ENCODE measurements at places on chromosomes 3 and 15. TPM values are rescaled to one million over a fixed set of nuclear protein-coding genes. Genes with fewer than 3 reads are reported as not detected.

Gene FAM107A
- 4.5 TPM for total RNA-seq

GRCh38 chr3:141370065-141370533 lies 1.8 kb downstream of the ZBTB38 start:
- no peaks in the 10 kb centered on the region for H3K27me3 ChIP-seq
- H3K4me3 ChIP-seq = peak overlapping the region; percentile 30
- peak overlapping the region; percentile 99 for H3K27ac ChIP-seq
- peaks cover 3% of the 10 kb centered on the region for H3K36me3 ChIP-seq
- no peak for DNase-seq

Gene TMC3
- total RNA-seq = 0.10 TPM

Gene ATG7
- 32.4 TPM for total RNA-seq

Gene MYZAP
- total RNA-seq = 9.9 TPM

GRCh38 chr3:45008117-45008516 lies 18.0 kb upstream of the CLEC3B start:
- H3K36me3 ChIP-seq = peaks cover 51% of the 10 kb centered on the region
- no peak overlapping the region for H3K4me3 ChIP-seq
- H3K27me3 ChIP-seq = no peaks in the 10 kb centered on the region
- peaks cover 4% of the 10 kb centered on the region for H3K4me1 ChIP-seq

Gene MESD
- total RNA-seq = 36.6 TPM
